ENCODE measurements at places on chromosomes 6 and 20.

DNA sequence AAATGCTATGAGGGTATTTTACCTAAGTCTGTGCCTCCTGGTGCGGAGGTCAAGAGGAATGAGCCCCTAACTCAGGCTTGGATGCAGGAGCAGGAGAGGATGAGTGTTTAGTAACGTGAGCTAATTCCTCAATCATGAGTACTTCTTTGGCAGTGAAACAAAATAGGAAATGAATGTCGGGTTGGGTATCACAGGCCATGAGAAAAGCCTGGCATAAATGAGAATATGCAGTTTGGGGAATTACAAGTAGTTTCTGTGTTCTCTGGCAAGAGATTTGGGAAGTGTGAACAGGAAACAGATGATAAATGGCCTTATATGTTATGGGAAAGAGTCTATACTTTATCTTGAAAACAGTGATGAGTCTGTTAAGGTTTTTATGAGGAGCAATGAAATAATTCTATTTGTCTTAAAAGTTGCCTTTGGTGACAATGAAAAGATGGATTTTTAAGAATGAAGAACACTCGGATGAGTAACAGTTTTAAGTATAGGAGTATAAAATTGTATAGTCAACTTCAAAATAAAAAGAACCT lies 59.0 kb upstream of the RNF146 start:
- no peak for DNase-seq

DNA sequence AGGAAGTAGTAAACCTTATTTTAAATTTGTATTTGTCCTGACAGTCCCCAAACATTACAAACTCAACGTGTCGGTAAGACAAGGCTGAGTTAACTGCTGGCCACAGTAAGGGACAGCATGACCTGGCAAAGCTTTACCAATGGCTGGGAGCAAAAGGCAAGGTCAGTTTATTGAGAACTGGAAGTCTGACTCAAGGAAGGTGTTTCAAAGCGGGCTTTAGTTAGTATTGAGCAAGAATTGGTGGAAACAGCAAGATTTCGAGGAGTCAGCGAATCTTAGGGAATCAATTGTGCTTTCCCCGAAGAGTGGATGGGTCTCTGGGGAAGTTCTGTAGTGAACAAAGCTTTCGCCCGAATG lies 885 bp upstream of the GZF1 start:
- DNase-seq, result no peak

- DNase-seq, result no peak
Measured at GRCh38 chr6:166112580-166112979, 55.1 kb downstream of the TBXT start.

DNA sequence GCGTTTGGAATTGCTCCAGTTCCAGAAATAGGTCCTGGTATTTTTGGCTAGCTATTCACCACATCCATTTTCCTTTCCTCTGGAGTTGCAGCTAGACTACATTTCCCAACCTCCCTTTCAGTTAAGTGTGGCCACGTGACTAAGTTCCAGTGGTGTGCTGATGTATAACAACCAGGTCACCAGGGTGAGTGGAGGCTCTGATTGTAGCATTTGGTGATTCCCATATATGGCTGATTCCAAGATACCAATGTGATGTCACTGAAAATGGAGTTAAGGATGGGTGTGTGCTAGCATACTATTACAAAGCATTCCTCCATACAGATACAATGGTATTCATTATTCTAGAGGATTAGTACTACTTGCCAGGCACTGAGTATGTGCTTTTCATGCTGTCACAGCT lies 49.7 kb upstream of the STK35 start:
- no peak for DNase-seq

DNA sequence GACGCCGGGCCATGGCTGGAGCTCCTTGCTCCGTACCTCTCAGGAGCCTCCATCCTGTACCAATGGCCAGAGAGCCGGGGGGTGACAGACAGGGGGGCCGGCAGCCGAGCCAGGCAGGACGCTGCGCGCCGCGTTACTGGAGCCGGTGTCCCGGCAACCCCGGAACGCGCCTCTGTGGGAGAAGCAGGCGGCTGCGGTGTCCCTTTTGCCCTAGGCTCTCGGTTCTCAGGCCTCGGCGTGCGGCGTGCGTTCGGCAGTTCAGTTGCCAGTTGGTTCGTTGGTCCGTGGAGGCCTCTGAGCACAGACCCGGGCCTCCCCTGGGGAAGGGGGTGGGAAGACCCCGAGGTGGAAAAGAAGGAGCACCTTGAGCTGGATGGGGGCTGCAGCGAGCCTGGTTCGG lies at the start of gene SPATS1:
SPATS1 (plus strand) TSS at position 162 of the 400 bp plus-strand sequence. CDS start 446 bp downstream, outside the sequence.
- no peak for DNase-seq
